ENCODE measurements at places on chromosomes 1 and 21.

GRCh38 chr1:192066202-192066601, 92.1 kb upstream of the RGS18 start:
- no peak for DNase-seq

DNA sequence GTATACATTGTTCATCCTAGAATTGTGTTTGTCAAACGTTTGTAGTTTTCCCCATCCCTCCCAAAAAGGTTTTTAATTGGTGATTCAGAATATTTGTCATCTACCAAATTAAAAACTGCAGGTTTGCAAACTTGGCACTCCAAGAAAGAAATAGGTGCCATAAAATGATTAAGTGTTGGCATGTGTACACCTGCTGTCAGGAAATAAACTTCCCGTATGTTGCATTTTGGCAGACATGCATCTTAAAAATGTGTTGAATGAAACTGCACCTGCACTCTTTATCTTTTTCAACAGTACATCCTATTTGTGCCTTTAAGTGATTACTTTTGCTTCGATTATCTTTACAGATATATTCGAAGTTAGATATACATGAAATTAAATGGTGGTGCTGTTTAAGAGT, 7.3 kb downstream of the B3GALT2 start:
- DNase-seq: no peak

GRCh38 chr1:25541425-25541824, 2.0 kb upstream of the LDLRAP1 start:
- no peak for DNase-seq

DNA sequence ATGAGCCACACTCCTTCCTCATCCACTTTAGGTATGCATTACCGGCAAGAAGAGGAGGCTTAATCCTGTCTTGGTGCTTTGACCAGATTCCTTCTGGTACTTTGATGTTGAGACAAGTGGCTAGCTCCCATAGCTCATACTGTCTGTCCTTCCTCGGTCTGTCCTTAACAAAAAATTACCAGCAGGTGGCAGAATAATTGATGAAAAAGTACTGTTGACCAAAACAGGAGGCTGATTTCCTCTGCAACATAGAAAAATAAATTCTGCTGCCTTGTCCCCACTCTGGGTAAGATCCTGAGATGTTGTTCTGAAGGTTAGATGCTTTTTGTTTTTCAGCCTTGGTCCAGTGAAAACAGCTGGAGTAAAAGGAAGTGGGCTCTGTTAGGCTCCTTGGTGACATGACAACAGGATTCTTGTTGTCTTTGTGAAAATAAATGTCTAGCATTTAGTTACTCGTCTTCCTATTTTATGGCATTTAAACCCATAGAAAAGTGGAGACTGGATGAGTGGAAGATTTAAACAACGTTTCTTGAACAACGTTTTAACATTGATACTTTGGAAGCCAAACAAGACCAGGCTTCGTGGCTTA, 11.2 kb upstream of the HJV start:
- no peak for DNase-seq

- DNase-seq: no peak
Measured at GRCh38 chr21:37927711-37928110, 11.5 kb upstream of the KCNJ6 start.

GRCh38 chr21:17270229-17270628, 242.6 kb upstream of the CXADR start:
- no peak for DNase-seq

GRCh38 chr1:180255536-180256340, 25.7 kb downstream of the LHX4 start:
- no peak for DNase-seq

DNA sequence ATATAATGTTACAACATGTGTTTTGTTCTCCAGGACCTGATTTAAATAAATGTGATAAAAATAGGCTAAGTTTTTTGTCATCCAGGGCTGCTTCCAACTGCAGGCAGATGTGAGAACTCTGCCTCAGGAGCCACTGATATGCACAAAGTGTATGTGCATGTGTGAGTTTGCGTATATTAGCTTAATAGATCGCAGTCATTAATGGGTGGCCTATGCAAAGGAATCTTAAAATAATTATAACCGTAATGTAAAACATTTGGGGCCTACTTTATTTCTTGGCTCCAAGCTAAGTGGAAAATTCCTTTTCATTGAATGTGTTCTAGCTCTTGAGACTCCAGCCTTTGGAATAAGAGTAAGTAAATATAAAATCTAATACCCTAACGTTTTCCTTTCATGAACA, 16.8 kb downstream of the DHX9 start:
- no peak for DNase-seq

DNA sequence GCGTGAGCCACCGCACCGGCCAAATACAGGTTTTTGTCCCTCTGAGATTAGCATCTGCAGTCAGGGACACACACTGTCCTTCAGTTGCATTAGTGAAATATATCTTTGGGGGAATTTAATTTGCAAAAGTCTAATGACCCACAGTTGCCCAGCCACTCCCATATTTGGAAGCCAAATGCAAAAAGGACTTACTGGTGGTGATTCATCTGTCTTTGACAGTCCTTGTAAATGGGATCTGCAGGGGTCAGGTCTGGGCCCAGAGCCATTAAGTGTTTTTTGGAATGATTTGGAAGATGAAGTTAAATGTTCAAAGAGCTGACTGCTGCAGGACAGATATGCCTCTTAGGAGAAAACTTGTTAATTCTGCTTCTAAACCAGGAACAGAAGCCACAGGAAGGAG, 44.6 kb upstream of the DNASE2B start:
- no peak for DNase-seq

DNA sequence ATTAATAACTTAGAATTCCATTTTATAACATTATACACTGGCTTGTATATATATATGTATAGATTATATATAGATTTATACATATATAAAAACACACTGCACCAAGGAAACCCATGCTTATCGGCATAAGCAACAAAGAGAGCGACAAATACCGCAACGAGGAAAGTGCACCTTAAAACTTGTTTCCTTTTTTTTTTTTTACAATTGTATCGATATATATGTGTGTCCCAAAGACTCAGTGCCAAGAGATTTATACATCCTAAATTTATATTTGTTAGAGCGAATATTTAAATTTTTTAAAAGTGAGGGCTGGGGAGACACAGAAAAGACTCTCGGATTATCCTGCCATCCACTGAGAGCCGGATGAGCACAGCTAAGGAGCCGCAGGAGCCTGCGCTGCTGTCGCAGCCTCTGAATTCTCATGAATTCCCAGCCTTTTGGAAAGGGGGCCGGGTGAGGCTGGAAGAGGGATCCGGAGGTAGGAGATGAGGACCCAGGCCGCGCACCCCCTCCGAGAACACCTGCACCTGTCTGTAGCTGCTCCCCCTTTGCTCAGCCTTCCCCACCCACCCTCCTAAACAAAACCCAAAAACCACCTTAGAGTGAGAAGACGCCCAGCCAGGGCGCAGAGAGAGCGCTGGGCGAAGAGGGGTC, 5.2 kb downstream of the DMRTA2 start:
- no peak for DNase-seq

DNA sequence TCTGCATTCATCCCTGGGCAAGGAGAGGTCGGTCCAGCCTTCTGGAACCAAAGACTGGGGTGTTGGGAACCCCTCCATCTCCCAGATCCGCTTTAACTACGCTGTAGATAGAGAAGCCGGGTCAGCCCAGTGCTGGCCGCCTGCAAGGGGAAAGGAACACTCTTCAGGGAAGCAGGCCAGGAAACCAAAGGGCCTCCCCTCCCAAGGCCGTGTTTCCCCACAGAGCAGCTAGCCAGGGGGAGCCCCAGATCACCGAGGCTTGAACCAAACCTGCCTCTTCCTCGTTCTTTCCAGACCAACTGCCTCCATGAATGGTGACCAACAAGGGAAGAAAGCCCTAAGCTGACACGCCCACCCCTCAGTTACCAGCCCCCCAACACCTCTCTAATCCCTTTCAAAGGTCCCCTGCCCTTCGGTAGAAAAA, 1.2 kb upstream of the CHD5 start:
- no peak for DNase-seq

GRCh38 chr1:114328361-114328904, 174.8 kb upstream of the SYT6 start:
- DNase-seq: no peak

DNA sequence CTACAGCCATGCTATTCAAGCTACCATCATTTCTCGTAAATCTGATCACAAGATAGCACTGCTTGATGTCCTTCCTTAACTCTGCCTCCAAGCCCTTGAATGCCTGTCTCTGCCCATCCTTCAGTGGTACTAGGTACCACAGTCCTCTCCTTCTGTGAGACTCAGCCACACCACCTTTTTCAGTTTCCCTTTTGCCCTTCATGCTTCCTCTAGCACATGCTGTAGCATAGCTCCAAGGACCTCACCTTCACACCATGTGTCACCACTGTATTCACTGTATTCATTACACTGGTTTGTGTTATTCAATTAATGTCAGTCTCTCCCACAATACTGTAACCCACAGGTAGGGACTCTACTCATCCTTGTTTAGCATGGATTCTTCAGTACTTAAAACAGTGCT, 8.0 kb upstream of the TP53BP2 start:
- DNase-seq: no peak

- no peak for DNase-seq
Measured at GRCh38 chr1:205049479-205049878, 6.5 kb downstream of the CNTN2 start.

DNA sequence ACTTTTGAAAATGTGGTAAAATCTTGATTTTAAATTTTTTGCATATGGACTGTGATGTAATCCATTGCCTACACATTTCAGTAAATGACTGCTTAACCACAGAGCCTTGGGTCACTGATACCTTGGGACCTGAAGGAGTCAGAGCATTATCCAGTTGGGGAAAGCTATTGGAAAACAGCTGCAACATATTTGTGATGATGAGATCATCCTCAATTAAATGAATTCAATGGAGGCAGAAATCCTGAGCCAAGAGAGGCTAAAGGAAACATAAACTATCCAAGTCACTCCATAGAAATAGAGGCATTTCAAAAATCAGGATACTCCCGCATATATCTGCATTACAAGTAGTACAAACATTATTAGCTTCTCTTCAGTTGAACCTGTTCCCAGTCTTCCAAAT, 99.8 kb upstream of the PRMT6 start:
- peak; percentile 82 for DNase-seq

Measured in HS-5 (cell line).